ENCODE measurements at places on chromosomes 6 and 20. TPM values are rescaled to one million over a fixed set of nuclear protein-coding genes. Genes with fewer than 3 reads are reported as not detected.
A peak's percentile ranks its signal among the peaks of the same experiment; 100 is the strongest.

LPA gene
- total RNA-seq, result 0.43 TPM

SGK2 gene
- total RNA-seq, result 1.6 TPM

IL17F gene
- not detected for total RNA-seq

DNA sequence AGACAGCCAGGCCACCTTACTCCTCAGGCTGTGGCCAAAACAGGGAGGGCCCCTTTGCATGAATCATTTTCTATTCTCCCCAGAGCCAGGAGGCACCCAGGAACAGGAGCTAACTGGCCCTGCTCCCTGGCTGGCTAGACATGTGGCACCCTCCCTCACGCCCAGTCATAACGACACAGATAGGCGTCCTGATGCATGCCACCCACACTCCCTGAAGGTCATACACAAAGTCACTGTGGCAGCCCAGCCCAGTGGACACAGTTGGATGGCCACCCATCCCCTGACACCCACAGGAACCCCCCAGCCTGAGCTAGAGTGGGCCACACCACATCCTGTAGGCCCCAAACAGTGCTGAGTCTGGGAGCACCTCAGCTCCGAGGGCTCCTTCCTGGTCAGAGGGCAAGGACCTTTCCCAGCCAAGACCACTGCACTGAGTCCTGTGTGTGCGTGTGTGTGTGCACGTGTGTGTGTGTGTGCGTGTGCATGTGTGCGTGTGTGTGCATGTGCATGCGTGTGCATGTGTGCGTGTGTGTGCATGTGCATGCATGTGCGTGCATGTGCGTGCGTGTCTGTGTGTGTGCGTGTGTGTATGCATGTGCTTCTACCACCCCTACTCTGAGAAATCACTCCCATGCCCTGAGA, 21.6 kb downstream of the TFEB start:
- H3K36me3 ChIP-seq, result no peaks in the 10 kb centered on the region
- DNase-seq, result no peak
- no peaks in the 10 kb centered on the region for H3K4me1 ChIP-seq
- H3K27ac ChIP-seq, result no peak overlapping the region
- peaks cover 6% of the 10 kb centered on the region for H3K27me3 ChIP-seq
- H3K4me3 ChIP-seq, result no peak overlapping the region

- peaks cover 38% of the 10 kb centered on the region for H3K36me3 ChIP-seq
- no peak overlapping the region for H3K27ac ChIP-seq
- H3K4me1 ChIP-seq, result no peaks in the 10 kb centered on the region
- H3K4me3 ChIP-seq, result no peak overlapping the region
- no peak for DNase-seq
- H3K27me3 ChIP-seq, result peaks cover 4% of the 10 kb centered on the region
These were observed 60.2 kb downstream of the CSE1L start for GRCh38 chr20:49106328-49106727.

- H3K4me3 ChIP-seq, result no peak overlapping the region
- DNase-seq, result no peak
- peaks cover 35% of the 10 kb centered on the region for H3K36me3 ChIP-seq
- H3K27ac ChIP-seq, result no peak overlapping the region
- H3K4me1 ChIP-seq, result no peaks in the 10 kb centered on the region
These were observed 1950.9 kb upstream of the DEFB115 start for GRCh38 chr20:29306390-29307072.

DNA sequence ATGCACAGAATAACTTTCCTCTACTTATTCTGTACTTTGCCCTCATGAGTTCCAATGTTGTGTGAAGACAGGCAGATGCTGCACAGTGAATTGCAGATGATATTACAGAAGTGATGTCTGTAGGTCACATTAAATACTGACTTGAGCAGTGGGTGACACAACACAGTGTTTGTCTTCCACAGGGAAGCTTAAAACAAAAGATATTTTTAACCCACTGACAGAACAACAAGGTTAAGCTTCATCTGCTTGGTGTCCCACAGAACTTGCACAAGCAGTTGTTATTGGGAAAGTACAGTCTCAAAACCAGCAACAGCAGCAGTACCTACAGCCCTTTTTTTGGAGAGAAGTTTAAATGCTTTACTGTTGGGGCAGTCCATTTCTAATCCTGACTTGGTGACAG, 10.5 kb downstream of the SUMO4 start:
- no peak for DNase-seq
- no peak overlapping the region for H3K4me3 ChIP-seq
- peaks cover 13% of the 10 kb centered on the region for H3K36me3 ChIP-seq

- no peaks in the 10 kb centered on the region for H3K27me3 ChIP-seq
- H3K4me3 ChIP-seq, result no peak overlapping the region
- no peak for DNase-seq
- peaks cover 42% of the 10 kb centered on the region for H3K4me1 ChIP-seq
- H3K27ac ChIP-seq, result no peak overlapping the region
- peaks cover 2% of the 10 kb centered on the region for H3K36me3 ChIP-seq
These were observed 29.3 kb downstream of the PTPRK start for GRCh38 chr6:128491100-128491581.

GRCh38 chr6:21099338-21100314, 493.9 kb upstream of the SOX4 start:
- DNase-seq, result no peak
- no peaks in the 10 kb centered on the region for H3K27me3 ChIP-seq
- peaks cover 47% of the 10 kb centered on the region for H3K4me1 ChIP-seq

- peaks cover 32% of the 10 kb centered on the region for H3K4me1 ChIP-seq
- H3K27ac ChIP-seq, result no peak overlapping the region
- no peak overlapping the region for H3K4me3 ChIP-seq
- H3K27me3 ChIP-seq, result no peaks in the 10 kb centered on the region
- H3K36me3 ChIP-seq, result no peaks in the 10 kb centered on the region
These were observed 324.5 kb downstream of the SOX4 start for GRCh38 chr6:21918041-21918440.

GRCh38 chr6:128337619-128338018, 182.8 kb downstream of the PTPRK start:
- no peak overlapping the region for H3K4me3 ChIP-seq
- no peak overlapping the region for H3K27ac ChIP-seq
- H3K36me3 ChIP-seq, result peaks cover 2% of the 10 kb centered on the region
- H3K27me3 ChIP-seq, result no peaks in the 10 kb centered on the region

DNA sequence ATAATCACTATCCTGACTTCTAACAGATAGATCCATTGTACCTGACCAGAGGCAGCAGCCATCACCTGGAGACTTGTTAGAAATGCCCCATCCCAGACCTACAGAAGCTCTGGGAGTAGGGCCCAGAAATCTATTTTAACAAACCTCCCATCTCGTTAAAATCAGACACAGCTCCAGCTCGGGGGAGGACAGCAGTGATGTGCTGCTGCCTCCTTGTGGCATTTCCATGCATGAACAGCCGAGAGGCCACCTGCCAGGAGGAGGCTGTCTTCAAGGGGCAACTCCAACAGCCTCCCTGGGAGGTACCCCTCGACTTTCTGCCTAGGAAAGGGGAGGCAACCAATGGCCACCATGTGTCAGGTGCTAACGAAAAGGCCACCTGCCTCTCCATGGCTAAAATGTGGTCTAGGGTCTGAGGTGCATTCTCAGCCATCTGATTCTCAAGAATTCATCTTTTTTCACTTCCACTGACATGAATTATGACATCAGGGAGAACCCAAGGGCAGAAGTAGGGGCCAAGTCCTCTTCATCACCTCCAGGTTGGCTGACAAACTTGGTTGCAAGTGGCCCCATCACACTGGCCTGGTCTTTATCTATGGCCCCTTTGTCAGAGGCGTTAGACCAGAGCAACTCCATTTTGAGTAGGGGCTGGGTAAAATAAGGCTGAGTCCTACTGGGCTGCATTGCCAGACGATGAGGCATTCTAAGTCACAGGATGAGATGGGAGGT, 12.2 kb upstream of the KCNK15 start:
- H3K27me3 ChIP-seq, result peaks cover 4% of the 10 kb centered on the region
- DNase-seq, result peak; percentile 48
- H3K36me3 ChIP-seq, result no peaks in the 10 kb centered on the region
- no peak overlapping the region for H3K4me3 ChIP-seq
- peaks cover 12% of the 10 kb centered on the region for H3K4me1 ChIP-seq
- no peak overlapping the region for H3K27ac ChIP-seq

GRCh38 chr6:145561095-145562072, 173.9 kb downstream of the EPM2A start:
- H3K4me3 ChIP-seq, result no peak overlapping the region
- no peaks in the 10 kb centered on the region for H3K36me3 ChIP-seq
- H3K4me1 ChIP-seq, result peaks cover 7% of the 10 kb centered on the region

GRCh38 chr20:1491281-1491840, at the start of gene SIRPB2:
SIRPB2 (minus strand) TSS chr20:1491420; CDS start chr20:1491359, 61 bp downstream.
- H3K4me3 ChIP-seq, result no peak within 1 kb of the TSS
- H3K27me3 ChIP-seq, result peaks cover 82% of the 10 kb centered on the region
- no peaks in the 10 kb centered on the region for H3K36me3 ChIP-seq
- H3K4me1 ChIP-seq, result no peaks in the 10 kb centered on the region

DNA sequence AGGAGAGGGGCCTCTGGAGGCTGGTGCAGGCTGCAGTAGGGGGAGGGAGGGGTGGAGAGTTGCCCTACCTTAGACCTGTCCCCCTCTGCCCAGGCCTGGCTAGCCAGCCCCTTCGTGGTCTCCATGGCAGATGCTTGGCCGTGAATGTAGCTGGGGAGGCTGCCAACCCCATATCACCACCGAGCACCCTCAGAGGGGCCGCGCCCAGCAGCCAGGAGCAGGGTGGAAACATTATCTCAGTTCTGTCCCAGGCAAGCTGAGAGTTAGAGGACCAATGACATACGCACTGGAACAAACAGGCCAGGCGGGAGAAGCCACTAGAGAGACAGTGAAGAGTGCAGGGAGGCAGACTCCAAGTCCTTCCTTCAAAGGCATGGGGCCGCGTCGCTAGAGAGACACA, 66.5 kb downstream of the LRFN2 start:
- no peak overlapping the region for H3K27ac ChIP-seq
- H3K4me1 ChIP-seq, result peaks cover 16% of the 10 kb centered on the region
- no peak for DNase-seq

DNA sequence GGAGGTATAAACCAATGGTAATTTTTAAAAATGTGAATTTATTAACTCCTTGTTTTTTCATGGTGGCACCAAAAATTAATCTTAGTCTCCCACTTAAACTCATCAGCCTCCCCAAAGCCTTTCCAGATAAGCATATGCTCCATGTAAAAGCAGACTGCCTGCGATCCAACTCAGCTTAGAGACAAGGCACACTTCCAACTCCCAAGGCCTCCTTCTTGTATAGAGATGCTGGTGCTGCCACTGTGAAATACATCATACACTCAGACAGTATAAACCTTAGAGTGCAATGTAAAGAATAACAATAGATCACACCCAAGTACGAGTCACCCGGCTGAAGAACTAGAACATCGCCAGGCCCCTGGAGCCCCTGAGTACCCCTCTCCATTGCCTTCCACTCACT, 2.0 kb downstream of the ANKRD6 start:
- no peak overlapping the region for H3K27ac ChIP-seq
- DNase-seq, result no peak
- no peaks in the 10 kb centered on the region for H3K36me3 ChIP-seq
- H3K27me3 ChIP-seq, result peaks cover 22% of the 10 kb centered on the region

- H3K27me3 ChIP-seq, result no peaks in the 10 kb centered on the region
- H3K4me1 ChIP-seq, result peaks cover 11% of the 10 kb centered on the region
- DNase-seq, result no peak
- H3K36me3 ChIP-seq, result no peaks in the 10 kb centered on the region
- H3K4me3 ChIP-seq, result no peak overlapping the region
These were observed 120.7 kb upstream of the SLC22A23 start for GRCh38 chr6:3577517-3577916.

- no peak for DNase-seq
- H3K4me3 ChIP-seq, result no peak overlapping the region
- no peaks in the 10 kb centered on the region for H3K36me3 ChIP-seq
- no peak overlapping the region for H3K27ac ChIP-seq
- no peaks in the 10 kb centered on the region for H3K27me3 ChIP-seq
These were observed 593.4 kb downstream of the EYS start for GRCh38 chr6:65113581-65113980.

GRCh38 chr6:37085198-37085597, 79.7 kb downstream of the FGD2 start:
- H3K36me3 ChIP-seq, result no peaks in the 10 kb centered on the region
- DNase-seq, result no peak
- no peak overlapping the region for H3K27ac ChIP-seq

DNA sequence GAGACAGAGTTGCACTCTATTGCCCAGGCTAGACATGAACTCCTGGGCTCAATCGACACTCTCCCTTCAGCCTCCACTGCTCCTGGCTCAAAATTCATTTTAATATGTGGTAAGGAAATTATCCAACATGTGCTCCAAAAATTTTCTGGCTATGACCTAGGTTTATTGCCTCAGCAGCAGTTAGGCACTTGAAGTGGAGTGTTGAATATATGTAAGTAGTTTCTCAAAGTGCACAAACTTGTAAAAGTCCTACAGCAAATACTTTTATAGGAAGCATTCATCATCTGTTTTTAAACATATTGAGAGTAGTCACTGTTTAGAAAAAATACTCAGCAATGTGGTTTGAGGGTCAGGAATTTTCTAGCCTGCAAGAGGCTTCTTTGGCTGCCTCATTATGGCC, 13.2 kb downstream of the FILIP1 start:
- no peaks in the 10 kb centered on the region for H3K4me1 ChIP-seq
- H3K4me3 ChIP-seq, result no peak overlapping the region
- no peaks in the 10 kb centered on the region for H3K27me3 ChIP-seq

GRCh38 chr20:1524004-1524403, 32.8 kb upstream of the SIRPB2 start:
- peaks cover 32% of the 10 kb centered on the region for H3K27me3 ChIP-seq
- no peaks in the 10 kb centered on the region for H3K4me1 ChIP-seq
- no peaks in the 10 kb centered on the region for H3K36me3 ChIP-seq
- no peak overlapping the region for H3K27ac ChIP-seq

GRCh38 chr20:61719691-61720347, 345.9 kb downstream of the TAF4 start:
- H3K27me3 ChIP-seq, result peaks cover 7% of the 10 kb centered on the region
- no peak overlapping the region for H3K4me3 ChIP-seq
- no peak for DNase-seq
- no peak overlapping the region for H3K27ac ChIP-seq
- peaks cover 12% of the 10 kb centered on the region for H3K4me1 ChIP-seq
- H3K36me3 ChIP-seq, result no peaks in the 10 kb centered on the region

DNA sequence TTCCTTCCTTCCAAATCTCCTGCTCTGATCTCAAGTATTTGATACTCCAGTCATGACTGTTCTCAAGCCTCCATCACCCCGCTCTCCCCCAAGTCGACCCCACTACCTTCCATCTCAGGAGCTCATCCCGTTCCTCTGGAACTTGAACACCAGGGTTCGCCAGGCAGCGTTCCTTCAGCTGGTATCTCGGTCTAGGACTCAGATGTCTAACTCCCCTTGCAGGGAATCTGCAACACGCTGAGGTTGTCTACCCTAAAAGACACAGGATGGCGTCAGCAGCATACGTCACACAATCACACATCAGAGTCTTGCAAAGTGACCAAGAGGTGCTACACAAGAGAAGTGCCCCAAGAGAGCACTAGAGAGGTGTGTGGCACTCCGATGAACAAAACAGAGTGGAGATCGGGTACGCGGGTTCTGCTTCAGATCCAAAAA, 706 bp downstream of the ZNF184 start:
- H3K4me3 ChIP-seq, result peak overlapping the region; percentile 91
- peak overlapping the region; percentile 94 for H3K27ac ChIP-seq
- peaks cover 26% of the 10 kb centered on the region for H3K27me3 ChIP-seq
- H3K36me3 ChIP-seq, result peaks cover 36% of the 10 kb centered on the region

Measured in neural crest cell (in vitro differentiated cells).